Inflammatory macrophage (primary cell): ENCODE measurements at places on chromosomes 16 and 17.

DNA sequence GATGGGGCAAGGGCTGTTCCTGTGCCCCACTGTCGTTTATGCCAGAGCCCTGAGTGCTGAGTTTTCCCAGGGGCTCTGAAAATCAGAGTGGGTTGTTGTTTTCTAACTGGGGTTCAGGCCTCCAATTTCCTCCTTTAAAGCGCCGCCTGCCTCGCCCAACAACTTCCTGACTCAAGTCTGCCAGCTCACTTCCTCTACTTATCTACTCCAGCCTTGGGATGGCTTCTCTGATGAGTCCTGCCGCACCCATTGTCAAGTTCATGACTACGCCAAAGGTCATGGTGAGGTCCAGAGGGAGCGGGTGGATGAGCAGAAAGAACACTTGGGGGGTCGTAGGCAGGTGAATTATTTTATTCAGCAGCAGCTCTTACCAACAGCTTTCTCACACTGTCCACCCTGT, 104.7 kb downstream of the UTP18 start:
- peak; percentile 56 for DNase-seq

GRCh38 chr16:85940214-85940613, 41.3 kb downstream of the IRF8 start:
- DNase-seq: peak; percentile 62

- no peak for DNase-seq
Measured at GRCh38 chr16:9903-10665, 43.3 kb downstream of the POLR3K start.

GRCh38 chr16:74700116-74700437, 585 bp downstream of the MLKL start:
- DNase-seq: peak; percentile 63

DNA sequence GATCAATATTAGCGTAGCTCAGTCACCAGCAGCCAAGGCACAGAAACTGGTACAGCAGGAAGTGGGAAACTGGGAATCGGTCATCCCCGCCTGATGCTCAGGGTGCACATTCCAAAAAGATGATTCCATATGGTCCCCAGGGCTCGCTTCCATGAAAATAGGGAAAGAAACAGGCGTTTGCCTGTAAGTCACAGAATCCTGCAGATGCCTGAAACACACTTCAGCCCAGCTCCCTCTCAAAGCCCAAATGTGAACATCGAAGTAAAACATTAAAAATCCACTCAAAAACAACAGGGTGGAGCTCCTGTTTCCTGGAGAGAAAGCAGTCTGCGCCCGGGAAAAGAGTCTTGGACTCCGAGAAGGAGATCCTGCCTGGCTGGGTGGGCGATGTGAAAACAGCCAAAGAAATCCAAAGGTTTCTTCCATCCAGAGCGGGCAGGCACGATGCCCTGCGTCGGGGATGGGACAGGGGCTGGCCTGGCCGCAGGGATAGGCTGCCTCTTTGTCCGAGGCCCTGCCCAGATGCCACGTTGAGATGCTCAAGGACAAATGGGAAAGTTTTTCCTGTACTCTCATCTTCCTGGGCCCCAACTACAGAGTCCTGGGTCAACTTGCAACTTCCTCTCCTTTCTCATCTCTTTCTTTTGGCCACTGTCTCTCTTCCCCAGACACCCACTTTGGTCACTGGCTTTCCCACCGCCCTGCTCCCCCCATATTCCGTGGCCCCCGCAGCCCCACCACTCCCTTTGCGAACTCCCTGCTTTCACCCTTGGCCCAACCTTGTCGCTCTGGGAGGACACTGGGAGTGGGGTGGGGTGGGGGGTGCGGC, 743 bp downstream of the WIPI1 start:
- peak; percentile 67 for DNase-seq

GRCh38 chr16:48435906-48436305, 50.7 kb upstream of the SIAH1 start:
- DNase-seq: no peak

GRCh38 chr17:38900978-38901656, 24.3 kb upstream of the LASP1NB start:
- peak; percentile 97 for DNase-seq

- DNase-seq: no peak
Measured at GRCh38 chr17:30074730-30075129, 41.9 kb upstream of the NSRP1 start.

DNA sequence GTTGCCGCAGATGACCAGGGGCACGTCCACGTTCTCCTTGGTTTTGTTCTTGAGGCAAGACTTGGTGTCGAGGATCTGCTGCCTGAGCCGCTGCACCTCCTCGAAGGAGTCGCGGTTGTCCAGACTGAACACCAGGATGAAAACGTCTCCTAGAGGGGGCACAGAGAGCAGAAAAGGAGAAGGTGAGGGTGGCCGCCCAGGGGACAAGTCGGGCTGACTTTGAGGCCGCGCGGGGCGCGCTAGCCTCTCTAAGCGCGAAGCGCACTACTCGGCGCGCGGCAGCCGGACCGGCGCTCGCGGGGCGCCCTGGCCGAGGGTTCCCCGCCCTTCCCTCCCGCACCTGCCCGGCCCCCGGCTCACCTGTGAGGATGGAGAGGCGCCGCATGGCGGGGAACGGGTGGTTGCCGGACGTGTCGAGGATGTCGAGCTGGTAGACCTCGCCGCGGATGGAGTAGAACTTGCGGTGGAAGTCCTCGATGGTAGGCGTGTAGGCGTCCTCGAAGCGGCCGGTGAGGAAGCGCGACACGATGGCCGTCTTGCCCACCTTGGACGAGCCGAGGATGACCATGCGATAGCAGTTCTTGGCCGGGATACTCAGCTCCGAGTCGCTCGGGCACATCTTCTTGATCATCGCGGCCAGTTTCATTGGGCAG, 533 bp downstream of the RASD1 start:
- no peak for DNase-seq

DNA sequence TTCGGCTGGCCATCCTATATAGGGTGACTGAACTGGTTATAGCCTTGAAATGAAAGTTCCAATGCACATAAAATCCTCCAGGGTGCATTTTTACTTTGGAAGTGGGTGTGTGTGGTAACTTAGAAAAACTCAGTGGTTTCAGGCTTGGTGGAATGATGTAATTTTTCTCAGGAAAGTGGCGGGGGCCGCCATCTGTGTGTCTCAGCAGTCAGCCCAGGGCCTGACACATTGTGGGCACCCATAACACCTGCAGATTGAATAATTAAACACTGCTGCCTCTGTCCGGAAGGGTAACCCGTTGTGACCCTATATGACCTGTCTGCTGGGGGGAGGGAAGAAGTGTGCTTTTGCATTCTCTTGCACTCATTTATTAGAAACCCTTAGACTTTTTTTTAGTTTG, 2.2 kb upstream of the PDP2 start:
- peak; percentile 83 for DNase-seq

GRCh38 chr16:66254751-66255150, 111.7 kb upstream of the CDH5 start:
- DNase-seq: no peak

DNA sequence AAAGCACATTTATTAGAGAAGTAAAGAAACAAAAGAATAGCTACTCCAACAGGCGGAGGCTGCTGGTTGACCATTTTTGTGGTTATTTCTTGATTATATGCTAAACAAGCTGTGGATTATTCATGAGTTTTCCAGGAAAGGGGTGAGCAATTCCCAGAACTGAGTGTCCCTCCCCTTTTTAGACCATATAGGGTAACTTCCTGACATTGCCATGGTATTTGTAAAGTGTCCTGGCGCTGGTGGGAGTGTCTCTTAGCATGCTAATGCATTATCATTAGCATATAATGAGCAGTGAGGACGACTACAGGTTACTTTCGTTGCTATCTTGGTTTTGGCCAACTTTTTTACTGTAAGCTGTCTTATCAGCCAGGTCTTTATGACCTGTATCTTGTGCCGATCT, 12.2 kb upstream of the HS3ST4 start:
- no peak for DNase-seq

DNA sequence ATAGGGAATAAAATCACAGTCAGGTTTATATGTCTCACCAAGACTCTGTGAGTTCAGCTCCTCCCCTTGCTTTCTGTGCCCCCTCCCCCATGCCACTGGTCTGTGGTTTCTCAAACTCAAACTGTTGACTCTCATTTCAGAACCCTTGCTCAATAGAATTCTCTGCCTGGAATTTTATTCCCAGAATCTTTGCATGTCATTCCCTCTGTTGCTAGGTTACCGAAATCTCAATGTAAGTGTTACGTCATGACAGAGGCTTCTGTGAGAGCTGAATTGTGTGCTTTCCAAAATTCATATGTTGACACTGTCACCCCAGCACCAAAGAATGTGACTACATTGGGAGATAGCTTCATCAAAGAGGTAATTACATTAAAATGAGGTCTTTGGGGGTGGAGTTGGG, 1938.8 kb downstream of the TP53TG3F start:
- DNase-seq: no peak

DNA sequence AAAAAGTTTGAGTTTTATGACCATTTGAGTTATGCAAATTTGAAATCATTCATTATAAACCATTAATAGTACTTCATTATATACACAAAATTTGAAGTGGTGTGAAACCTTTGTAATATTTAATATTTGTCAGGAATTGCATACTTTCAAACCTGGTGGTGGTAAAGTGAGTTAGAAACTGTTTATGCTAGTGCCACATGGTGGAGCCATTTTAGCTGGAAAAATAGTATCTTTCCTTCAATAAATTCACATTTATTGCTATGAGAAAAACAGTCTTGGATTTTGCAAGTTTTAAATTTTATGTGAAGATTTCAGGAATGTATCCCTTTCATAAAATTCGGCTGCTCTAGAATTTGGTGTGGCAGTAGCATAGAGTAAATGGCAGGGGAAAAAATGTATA, 7.3 kb upstream of the BLMH start:
- DNase-seq: no peak

DNA sequence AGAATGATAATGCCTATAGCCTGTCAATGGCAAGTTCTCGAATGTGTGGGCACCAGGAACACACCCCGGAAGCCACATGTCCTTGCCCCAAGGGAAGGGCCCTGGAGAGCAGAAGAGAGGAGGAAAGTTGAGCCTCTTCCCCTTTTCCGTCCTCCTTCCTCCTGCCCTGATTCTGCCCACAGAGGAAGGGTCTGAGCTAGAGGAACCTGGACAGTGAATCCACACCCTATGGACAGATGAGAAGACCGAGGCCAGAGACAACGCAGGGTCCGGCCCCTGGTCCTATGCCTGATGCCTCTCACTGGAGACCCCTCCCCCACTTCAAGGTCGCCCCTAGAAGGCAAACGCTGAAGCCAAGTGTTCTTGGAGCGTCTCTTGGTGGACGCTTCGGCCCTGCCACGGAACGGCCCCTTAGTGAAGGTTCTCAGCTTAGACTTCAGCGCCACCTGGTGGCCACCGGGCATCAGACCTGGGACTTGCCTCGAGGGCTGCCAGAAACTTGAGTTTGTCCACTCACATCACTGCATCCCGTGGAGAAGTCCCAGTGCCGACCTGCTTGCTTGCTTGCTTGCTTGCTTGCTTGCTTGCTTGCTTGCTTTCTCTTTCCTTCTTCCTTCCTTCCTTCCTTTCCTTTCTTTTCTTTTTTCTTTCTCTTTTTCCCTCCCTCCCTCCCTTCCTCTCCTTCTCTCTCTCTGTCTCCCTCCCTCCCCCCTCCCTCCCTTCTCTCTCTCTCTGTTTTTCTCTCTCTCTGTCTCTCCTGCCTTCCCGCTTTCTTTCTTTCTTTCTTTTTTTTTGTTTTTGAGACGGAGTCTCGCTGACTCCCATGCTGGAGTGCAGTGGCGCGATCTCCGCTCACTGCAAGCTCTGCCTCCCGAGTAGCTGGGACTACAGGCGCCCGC, 20.6 kb upstream of the SPNS3 start:
- peak; percentile 96 for DNase-seq

DNA sequence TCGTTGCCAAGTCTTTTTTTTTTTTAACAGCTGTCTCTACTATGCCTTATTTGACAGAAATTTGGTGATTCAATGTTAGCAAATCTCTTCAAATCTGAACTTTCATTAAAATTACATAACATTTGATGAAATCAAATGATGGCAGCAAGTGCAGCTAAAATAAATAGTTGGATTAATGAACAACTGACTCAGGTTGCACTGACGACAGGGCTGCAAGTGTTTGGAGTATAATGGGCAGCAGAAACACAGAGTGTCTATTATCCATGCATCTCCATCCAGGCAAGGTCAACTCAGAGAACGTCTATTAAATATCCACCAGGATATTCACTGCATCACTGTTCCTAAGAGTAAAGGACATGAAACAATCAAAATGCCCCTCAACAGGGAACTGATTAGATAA, 109.8 kb downstream of the SLC39A11 start:
- DNase-seq: no peak

DNA sequence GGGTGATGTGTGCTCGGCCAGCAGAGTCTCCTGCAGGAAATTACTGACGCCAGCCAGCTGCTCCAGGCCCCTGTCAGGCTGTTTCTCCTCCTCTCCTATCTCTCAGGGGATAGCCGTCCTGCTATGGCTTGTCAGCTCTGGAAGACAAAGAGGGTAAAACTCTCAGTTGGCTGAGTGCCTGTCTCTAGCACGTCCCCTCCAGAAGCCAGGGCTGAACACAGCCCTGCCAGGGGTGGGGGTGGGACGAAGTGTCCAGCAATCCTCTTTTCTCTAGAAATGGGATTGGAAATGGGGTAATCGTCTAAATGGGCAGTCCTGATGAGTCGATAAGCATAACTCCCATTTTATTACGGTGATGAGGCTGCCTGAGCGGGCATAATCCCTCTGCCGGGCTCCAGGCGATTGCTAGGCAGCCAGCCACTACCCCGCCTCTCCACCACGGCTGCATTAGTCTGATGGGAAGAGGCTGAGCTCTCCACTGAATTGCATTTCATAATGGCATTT, 89.1 kb upstream of the GNAO1 start:
- DNase-seq: no peak

DNA sequence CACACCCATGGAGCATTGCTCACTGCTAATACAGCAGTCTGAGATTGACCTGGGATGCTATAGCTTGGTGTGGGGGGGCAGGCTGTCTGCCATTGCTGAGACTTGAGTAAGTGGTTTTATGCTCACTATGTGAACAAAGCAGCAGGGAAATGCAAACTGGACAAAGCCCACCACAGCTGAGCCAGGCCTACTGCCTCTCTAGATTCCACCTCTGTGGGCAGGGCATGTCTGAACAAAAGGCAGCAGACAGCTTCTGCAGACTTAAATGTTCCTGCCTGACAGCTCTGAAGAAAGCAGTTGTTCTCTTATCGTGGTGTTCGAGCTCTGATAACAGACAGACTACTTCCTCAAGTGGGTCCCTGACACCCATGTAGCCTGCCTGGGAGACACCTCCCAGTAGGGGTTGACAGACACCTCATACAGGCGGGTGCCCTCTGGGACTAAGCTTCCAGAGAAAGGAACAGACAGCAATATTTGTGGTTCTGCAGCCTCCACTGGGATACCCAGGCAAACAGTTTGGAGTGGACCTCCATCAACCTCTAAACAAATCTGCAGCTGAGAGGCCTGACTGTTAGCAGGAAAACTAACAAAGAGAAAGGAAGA, 2204.8 kb downstream of the TP53TG3F start:
- DNase-seq: no peak

GRCh38 chr17:61431594-61432311, 20.5 kb upstream of the TBX4 start:
- no peak for DNase-seq

DNA sequence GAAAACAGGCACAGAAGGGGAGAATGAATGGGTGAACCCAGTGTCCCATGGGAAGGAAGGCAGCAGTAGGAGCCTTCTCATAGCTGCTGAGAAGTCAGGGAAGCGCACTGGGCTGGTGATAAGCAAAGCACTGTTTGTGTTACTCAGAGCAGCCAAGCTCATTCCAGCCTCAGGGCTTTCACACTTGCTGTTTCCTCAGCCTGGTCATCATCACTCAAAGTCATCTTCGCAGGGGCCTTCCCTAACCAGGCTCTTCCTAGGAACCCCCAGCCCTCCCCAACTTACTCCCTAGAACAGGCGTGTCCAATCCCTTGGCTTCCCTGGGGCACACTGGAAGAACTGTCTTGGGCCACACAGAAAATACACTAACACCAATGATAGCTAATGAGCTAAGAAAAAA, 32.1 kb upstream of the LONP2 start:
- no peak for DNase-seq
